Thoracic aorta (tissue), 2 donors: ENCODE measurements at places on chromosomes 1 and 21. TPM values are rescaled to one million over a fixed set of nuclear protein-coding genes. Genes with fewer than 3 reads are reported as not detected.

CASQ2 gene
- total RNA-seq, result 6.6 TPM

BNIPL gene
- total RNA-seq, result 0.14 TPM

IL10 gene
- total RNA-seq, result 19.8 TPM

PRSS38 gene
- total RNA-seq, result not detected

ETV3L gene
- total RNA-seq, result not detected

LORICRIN gene
- not detected for total RNA-seq

VANGL1 gene
- total RNA-seq, result 6.5 TPM

ABCA4 gene
- total RNA-seq, result 3.7 TPM

FAM110D gene
- total RNA-seq, result 9.9 TPM

RALGPS2 gene
- total RNA-seq, result 9.5 TPM

SPATA21 gene
- total RNA-seq, result not detected

FYB2 gene
- not detected for total RNA-seq

OR2L13 gene
- total RNA-seq, result not detected

KIRREL1 gene
- 111 TPM for total RNA-seq

PSRC1 gene
- total RNA-seq, result 2.4 TPM

EDARADD gene
- not detected for total RNA-seq

BCAN gene
- total RNA-seq, result 0.99 TPM

NBPF12 gene
- total RNA-seq, result 14.8 TPM

VPS72 gene
- 39.7 TPM for total RNA-seq

B3GALT5 gene
- total RNA-seq, result 0.14 TPM

CYYR1 gene
- total RNA-seq, result 6.6 TPM

FCRL5 gene
- 0.21 TPM for total RNA-seq

EPHA10 gene
- not detected for total RNA-seq

CLCNKA gene
- total RNA-seq, result not detected

IRF2BP2 gene
- total RNA-seq, result 175 TPM

ZMYND12 gene
- total RNA-seq, result 1.9 TPM
